ENCODE measurements at places on chromosomes 12 and 14.
A peak's percentile ranks its signal among the peaks of the same experiment; 100 is the strongest.

DNA sequence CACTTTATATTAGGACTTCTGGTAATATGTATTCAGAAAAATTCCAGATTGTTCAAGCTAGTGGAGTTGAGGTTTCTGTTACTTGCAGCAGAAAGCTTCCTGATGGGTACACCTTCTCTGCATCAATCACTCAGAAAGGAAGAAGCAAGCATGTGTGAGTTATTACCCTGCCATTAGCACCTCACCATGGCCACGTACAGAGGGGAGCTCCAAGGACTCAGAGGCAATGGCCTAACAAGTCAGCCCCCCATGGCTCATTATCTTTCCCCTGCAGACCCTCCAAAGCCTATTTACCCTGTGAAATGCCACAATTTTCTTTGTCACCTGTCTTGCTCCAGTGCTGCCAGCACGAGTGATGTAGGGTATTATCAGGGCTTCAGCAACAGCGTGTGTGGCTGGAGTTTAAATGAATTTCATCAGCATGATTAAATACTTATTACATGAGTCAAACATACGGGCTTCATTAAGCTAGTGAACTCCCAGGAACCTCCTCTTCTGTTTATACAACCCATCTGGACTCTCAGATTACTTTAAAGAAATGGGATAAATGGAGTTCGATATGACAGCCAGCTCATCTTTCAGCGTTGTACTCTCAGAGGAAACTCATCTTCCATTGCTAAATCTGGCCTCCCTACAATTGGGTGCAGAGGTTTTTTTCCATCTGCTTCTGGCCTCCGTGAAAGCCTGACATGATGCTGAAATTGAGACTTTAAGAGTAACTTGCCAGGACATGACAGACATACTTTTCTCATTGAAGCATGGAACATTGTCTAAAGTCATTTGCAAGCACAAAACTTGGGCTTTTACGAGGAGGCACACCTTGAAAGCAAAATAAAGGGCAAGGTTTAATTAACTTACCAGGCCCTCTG is 135.9 kb downstream of the TMEM30B start:
- DNase-seq: peak; percentile 99

DNA sequence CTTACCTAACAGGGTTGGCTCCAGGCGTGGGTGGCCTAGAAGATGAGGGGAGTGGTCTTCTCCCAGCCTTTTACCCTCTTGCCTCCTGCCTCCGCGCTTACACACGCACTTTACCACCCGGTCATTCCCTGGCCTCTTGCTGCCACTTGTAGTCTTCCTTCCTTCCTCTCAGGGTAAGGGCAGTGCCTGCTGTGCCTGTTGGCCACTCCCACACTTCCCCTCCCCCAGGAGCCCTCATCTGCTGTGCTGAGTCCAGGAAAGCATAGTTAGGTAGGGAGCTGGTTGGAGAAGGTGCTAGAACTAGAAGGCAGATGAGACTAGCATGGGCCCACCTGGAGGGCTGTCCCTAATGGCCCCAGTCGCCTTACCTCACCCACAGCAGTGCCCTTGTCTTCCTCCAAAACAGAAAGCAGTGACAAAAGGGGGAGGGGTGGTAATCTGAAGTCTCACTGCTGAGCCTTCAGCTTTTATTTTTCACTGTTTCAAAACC is 54.3 kb upstream of the SRSF5 start:
- no peak for DNase-seq

GRCh38 chr12:65868133-65868705 is 43.9 kb downstream of the HMGA2 start:
- DNase-seq: peak; percentile 70

GRCh38 chr14:54902143-54902520 is 494 bp downstream of the GCH1 start:
- DNase-seq: peak; percentile 32

DNA sequence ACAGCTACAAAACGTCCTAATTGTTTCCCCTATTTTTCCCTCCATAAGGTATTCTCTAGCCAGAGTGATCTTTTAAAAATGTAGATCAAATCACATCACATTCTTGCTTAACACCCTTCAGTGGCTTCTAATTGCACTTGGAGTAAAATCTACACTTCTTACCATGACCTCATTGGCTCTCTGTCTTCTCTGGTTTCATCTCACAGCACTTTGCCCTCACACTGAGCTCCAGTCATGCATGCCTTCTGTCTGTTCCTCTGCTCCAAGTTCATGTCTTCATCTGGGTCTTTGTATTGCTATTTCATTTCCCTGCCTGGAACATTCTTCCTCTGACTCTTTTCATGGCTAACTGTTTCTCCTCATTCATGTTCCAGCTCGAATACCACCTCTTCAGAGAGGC is 220.4 kb upstream of the GARIN6 start:
- no peak for DNase-seq

GRCh38 chr12:32390572-32391219 is 8.7 kb upstream of the FGD4 start:
- DNase-seq: peak; percentile 18

DNA sequence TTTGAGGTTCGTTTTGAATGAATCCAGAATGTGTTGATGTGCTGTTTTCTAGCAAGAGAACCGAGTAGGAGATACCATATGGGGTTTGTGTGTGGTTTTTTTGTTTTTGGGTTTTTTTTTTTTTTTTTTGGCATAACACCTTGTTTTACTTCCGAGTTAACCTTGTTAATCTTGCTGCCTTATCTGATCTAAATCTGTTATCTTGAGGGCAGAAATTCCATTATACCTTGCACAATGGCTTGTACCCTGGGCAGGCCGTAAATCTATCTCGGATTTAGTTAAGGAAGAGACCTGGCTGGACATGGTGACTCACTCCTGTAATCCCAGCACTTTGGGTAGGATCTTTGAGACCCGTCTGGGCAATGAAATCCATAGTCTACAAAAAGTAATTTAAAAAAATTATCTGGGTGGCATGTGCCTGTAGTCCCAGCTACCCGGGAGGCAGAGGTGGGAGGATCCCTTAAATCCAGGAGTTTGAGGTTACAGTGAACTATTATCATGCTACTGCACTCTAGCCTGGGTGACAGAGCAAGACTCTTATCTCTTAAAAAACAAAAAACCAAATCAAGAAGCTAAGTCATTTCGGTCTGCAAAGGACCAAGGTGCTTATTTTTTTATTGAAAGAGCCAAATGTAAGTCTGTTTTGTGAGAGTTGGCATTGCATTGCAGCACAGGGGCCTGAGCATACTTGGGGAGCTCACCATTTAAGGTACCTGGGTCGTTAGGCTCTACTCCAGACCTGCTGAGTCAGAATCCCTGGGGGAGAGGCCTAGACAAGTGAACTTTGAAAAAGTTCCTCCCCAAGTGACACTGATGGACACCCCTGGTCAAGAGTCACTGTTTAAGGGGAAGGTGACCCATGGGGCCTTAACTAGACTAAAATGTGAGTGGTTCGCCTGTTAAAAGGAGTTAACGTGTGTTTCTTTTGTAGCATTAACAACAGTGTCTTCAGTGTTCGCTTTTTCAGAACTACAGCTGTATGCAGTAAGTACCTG is 6.7 kb downstream of the DLST start:
- DNase-seq: peak; percentile 49

DNA sequence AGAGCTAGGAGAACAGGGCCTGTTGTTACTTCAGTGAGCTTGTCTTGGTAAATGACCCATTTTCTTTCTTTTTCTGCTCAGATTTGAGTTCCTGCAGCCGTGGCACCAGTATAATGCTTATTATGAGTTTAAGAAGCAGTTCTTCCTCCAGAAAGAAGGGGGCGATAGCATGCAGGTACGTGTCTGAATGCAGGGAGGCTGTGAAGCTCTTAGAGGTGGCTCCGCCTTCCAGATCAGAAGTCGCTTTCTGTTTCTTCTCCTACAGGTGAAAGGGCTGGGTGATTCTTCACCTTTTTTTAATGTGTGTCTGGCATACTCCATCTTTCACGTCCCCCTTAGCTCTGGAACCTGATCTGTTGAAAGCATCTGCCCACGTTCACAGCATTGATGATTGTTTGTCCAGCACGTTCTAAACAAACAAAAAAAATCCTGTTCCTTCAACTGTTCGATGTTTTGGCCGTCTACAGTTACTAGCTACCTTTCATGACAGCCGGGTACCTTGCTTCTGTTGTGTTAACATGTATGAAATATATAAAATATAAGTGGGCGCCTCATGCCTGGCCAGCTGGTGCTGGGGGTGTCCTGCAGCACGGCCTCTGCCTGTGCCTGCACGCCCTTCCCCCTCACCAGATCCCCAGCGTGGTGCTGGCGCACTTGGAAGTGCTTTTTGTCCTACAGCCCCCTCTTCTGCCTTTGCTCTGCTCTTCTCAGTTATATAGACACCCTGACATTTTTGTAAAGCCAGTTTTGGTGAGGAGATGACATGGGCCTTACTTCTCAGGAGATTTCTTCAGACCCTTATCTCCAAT is 44.6 kb downstream of the SFSWAP start:
- DNase-seq: no peak

GRCh38 chr12:56927281-56927680 is 6.9 kb downstream of the SDR9C7 start:
- no peak for DNase-seq

- no peak for DNase-seq
Measured at GRCh38 chr12:92549516-92549915, 153.3 kb upstream of the PLEKHG7 start.

DNA sequence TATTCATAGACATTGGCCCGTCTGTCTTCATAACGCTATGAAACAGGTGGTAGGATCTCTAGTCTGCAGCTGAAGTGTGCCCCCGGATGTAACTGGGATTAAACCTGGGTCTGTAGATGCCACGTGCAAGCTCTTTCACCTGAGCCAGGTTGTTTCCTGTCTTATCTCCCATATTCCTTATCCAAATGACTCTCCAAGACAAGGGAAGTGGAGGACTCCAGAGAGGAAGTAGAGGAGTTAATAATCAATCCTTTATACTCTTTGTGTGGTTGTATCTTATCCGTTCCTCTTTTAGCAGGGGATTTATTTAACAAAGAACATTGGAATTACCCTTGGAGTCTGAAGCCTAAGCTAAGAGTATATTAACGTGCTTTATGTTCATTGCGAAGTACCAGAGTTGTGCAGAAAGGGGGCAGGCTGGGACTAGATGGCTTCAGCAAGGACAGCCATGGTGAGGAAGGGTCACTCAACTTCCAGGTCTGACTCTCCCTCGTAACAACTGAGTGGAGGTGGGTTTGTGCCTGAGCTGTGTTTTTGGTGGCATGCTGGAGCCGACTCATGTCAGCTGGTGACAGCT is 82.8 kb downstream of the RIN3 start:
- no peak for DNase-seq

- no peak for DNase-seq
Measured at GRCh38 chr12:123748661-123749060, 13.4 kb upstream of the DNAH10 start.

GRCh38 chr14:50025776-50026175 is 90.6 kb downstream of the VCPKMT start:
- no peak for DNase-seq

GRCh38 chr14:96149131-96149530 is 55.5 kb upstream of the BDKRB2 start:
- no peak for DNase-seq

DNA sequence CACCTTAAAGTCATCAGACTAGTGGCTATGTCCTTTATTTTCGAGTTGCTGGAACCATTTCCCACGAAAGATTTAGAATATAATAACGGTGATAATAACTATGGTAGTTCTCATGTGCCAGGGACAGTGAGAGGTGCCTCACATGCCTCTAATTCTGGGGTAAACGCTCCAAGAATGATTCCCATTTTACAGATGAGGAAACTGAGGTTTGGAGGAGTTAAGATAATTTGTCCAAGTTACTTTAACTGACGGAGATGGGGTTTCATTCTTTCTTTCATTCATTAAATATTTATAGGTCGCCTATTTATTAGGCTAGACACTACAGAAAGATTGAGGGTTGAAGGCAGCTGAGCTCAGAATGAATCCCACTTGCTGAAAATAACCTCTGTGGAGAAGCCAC is 30.7 kb upstream of the FOS start:
- no peak for DNase-seq

- no peak for DNase-seq
Measured at GRCh38 chr12:122724641-122725243, 5.9 kb downstream of the HCAR1 start.

- no peak for DNase-seq
Measured at GRCh38 chr14:22822016-22822570, 6.9 kb upstream of the SLC7A7 start.

DNA sequence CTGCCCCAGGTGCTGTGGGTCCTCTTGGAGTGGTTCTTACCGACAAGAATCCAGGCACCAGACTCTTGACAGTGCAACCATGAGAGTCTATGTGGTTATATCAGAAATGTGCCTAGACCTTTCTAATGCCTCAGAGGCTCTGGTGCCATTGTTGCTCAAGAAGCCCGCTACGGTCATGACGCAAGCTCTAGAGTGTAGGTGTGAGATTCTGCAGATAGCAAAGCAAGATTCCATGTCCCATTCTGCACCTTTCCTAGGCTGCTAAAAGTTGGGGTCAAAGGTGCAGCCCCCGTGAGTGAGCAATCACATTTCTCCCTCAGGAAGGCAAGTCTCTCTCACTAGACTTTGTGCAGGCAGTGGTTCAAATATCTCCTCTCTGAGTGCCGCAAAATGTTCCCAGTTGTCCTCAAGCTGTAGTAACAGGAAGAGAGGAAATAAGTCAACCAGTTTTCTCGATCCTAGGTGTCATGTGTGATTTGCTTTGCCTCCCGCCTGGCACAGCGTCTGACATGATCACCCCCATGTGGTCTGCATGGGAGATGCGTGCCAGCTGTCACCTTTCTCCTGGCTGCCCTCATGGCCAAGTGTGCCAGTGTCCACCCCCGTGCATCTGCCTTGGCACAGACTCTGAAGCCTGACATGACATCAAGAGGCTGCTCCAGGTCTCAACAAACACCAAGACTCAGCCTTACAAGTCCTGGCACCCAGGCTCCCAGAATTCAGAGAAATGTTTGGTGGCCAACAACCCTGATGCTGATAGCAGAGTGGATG is 122.5 kb upstream of the COCH start:
- no peak for DNase-seq

DNA sequence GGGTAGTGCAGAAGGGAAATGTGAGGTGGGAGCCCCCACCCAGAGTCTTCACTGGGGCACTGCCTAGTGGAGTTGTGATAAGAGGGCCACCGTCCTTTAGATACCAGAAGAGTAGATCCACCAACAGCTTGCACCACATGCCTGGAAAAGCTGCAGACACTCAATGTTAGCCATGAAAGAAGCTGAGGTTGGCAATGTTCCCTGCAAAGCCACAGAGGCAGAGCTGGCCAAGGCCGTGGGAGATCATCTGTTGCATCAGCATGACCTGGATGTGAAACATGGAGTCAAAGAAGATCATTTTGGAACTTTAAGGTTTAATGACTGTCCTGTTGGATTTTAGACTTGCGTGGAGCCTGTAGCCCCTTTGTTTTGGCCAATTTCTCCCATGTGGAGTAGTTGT is 468.4 kb upstream of the FOXG1 start:
- DNase-seq: peak; percentile 32

- DNase-seq: no peak
Measured at GRCh38 chr12:108103517-108103916, 25.6 kb upstream of the WSCD2 start.

DNA sequence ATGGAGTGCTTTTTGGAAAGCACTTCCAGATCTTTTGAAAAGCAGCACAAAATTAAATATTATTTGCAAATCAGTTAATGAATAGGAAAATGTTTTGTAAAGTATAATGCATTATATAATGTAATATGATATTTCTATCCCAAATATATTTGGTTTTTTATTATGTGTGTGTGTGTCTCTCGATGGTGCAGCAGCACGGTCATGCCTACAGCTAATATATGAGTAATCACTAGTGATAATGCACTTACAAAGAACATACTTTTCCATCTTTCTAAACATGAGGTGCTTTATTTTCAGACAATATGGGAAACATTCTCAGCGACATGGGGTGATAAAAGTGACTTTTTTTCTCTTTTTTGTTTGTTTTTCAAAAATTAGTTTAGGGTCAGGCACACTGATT is 1.3 kb upstream of the EEA1 start:
- DNase-seq: no peak

All from fibroblast of skin of abdomen (primary cell).